ENCODE measurements at places on chromosomes 11 and 22. TPM values are rescaled to one million over a fixed set of nuclear protein-coding genes. Genes with fewer than 3 reads are reported as not detected.

Gene NEFH
- 3.9 TPM for total RNA-seq

Gene DLG2
- 0.61 TPM for total RNA-seq

Gene CLDN5
- total RNA-seq = 0.30 TPM

Gene XKR3
- total RNA-seq = not detected

Gene GRIK4
- not detected for total RNA-seq

Gene PATE4
- total RNA-seq = not detected

Gene CCDC116
- total RNA-seq = 0.23 TPM

Gene USP2
- 0.41 TPM for total RNA-seq

Gene MMP8
- total RNA-seq = not detected

Gene SPDYC
- not detected for total RNA-seq

Gene CHRDL2
- total RNA-seq = not detected

Gene SLC22A9
- total RNA-seq = not detected
